ENCODE measurements at places on chromosomes 7 and 10.

- no peak for DNase-seq
Observed at GRCh38 chr10:14624600-14624999, 150.1 kb downstream of the FAM107B start.

DNA sequence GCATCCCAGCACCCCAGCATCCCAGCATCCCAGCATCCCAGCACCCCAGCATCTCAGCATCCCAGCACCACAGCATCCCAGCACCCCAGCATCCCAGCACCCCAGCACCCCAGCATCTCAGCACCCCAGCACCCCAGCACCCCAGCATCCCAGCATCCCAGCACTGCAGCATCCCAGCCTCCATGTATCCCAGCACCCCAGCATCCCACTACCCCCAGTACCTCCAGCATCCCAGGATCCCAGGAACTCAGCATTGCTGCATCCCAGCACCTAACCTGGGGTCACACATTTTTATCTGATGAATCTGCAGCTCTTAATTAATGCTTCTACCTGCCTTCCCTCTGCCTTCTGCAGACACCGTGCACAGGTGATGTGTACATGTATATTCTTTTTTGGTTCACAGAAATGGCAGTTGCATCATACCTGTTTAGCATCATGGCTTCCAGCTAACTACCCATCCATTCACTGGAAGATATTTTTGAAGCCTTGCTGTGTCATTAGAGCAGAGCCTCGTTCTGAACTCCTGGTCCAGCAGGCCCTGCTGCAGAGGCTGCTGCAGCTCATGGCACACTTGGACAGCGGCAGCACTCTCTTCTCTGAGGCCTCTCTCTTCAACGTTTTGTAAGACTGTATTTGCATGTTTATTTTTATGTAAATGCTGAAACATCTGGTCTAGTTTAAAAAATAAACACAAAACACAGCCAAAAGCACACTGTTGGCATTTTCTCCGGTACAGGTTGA lies 4.6 kb upstream of the CFAP46 start:
- DNase-seq: peak; percentile 26

DNA sequence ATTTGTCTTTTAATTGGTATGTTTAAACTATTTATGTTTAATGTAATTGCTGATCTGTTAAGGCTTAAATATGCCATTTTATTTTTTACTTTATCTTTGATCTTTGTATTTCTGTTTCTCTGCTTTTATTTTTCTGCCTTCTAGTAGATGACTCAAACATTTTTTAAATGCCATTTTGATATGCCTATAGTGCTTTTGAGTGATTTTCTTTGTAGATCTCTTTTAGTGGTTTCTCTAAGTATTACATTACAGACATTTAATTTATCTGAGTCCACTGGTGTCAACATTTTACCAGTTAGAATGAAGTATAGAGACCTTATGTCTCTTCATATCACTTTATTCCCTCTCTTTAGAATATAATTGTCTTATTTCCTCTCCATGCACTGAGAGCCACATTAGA lies 32.7 kb downstream of the IL6 start:
- no peak for DNase-seq

GRCh38 chr7:81776161-81776560 lies 6.3 kb upstream of the HGF start:
- DNase-seq: no peak

DNA sequence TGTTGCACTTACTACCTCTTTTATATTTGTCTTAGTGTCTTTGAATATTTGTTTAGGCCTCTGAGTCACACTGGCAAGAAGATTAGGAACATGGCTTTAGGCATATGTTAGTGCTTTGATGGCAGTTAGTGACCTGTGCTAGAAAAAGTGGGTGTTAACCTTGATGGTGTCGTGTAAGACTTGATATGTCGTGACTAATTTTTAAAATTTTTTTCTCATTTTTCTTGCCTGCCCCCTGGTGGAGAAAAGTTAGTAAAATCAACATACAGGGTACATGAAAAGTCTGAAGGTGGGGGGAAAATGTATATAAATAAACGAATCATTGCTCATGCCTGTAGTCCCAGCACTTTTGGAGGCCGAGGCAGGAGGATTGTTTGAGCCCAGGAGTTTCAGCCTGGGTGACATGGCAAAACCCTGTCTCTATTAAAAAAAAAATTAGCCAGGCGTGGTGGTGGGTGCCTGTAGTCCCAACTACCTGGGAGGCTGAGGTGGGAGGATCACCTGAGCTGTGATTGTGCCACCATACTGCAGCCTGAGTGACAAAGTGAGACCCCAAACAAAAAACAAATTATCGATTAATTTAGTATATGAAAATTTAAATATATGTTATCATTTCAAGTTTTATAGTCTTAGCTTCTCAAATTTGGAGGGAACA lies 44.6 kb downstream of the TAX1BP1 start:
- peak; percentile 33 for DNase-seq

- DNase-seq: no peak
Observed at GRCh38 chr10:129710510-129710847, 243.4 kb downstream of the MGMT start.
